Stimulated activated CD4-positive, alpha-beta T cell treated with anti-CD3 and anti-CD28 coated beads, Interleukin-15, amount 100 ng/mL, for 1 hour (primary cell): ENCODE measurements at places on chromosomes 2 and 18.

GRCh38 chr2:67516362-67516761, 119.2 kb downstream of the ETAA1 start:
- no peak for DNase-seq

GRCh38 chr2:240569523-240569997, 1.3 kb downstream of the RNPEPL1 start:
- no peak for DNase-seq

DNA sequence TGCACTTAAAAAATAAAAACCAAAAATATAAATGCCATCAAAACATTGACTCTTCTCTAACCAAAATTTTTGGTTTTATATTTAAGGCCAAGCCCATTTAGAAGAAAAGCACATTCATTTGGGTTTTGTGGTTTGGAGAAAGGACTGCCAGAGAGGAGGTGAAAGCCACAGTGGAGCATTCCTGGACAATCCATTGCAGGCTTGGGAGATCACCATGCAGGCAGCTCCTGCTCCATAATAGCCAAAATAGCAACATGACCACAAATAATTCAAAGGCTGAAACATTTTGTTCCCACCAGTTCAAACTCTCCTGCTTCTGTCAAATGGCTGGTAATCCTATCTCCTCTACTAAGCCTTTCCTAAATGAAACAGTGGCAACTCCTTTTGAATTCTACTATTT, 73.5 kb downstream of the GALNT3 start:
- no peak for DNase-seq

DNA sequence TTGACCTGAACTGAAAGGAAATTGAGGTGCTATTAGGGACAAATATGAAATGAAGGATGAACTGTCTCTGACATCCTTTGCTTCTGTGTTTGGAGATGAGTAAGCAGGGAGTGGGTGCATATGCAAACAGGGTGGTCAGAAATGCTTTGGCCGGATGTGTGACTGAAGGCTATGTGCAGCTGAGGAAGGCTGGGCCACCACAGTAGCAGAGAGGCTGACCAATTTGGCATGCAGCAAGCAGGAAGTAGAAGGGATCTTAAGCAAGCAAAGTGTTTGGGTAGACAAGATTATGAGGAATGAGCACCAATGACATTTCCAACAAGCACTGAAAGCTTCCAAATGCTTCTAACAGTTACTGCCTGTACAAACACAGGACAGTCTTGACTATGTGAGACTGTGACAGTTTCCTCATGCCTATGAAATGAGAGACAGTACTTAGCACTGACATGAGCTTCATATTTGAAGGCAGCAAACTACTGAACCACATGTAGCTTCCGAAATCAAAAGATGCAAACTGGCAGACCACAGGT, 3.3 kb upstream of the ACTR3 start:
- DNase-seq: no peak

- DNase-seq: no peak
Measured at GRCh38 chr2:120654381-120655134, 81.1 kb upstream of the GLI2 start.

DNA sequence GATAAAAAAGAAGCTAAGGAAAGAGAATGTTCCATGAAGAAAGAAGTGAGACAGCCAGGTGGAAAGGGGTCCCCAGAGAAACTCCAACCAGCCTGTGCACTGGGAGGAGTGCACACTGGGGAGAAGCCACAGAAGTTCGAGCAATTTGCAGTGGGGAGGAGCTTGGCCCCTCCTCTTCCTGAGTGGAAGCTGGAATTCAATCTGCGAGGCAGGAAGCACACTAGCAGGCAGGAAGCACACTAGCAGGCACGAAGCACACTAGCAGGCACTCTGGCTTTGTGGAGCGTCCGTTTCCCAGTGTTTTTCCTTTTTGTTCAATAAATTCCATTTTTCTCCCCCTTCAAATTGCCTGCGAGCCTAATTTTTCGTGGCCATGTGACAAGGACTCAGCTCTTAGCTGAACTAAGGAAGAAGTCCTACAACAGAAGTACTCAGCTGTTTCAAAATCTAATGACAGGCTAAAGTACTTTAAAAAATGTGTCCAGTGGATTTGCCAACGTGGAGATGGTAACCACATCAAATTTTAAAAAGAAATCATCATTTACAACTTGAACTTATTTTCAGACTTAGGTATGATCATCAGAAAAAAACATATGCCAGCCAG, 21.4 kb upstream of the SPIRE1 start:
- DNase-seq: no peak

GRCh38 chr2:171706152-171706803, 19.0 kb downstream of the DYNC1I2 start:
- no peak for DNase-seq

- DNase-seq: no peak
Measured at GRCh38 chr2:26721115-26722032, 28.9 kb downstream of the KCNK3 start.

- no peak for DNase-seq
Measured at GRCh38 chr2:2083113-2083758, 247.8 kb downstream of the MYT1L start.

GRCh38 chr18:79111483-79111882, 42.3 kb downstream of the ATP9B start:
- DNase-seq: no peak

- no peak for DNase-seq
Measured at GRCh38 chr2:100289020-100289419, 33.3 kb downstream of the LONRF2 start.

DNA sequence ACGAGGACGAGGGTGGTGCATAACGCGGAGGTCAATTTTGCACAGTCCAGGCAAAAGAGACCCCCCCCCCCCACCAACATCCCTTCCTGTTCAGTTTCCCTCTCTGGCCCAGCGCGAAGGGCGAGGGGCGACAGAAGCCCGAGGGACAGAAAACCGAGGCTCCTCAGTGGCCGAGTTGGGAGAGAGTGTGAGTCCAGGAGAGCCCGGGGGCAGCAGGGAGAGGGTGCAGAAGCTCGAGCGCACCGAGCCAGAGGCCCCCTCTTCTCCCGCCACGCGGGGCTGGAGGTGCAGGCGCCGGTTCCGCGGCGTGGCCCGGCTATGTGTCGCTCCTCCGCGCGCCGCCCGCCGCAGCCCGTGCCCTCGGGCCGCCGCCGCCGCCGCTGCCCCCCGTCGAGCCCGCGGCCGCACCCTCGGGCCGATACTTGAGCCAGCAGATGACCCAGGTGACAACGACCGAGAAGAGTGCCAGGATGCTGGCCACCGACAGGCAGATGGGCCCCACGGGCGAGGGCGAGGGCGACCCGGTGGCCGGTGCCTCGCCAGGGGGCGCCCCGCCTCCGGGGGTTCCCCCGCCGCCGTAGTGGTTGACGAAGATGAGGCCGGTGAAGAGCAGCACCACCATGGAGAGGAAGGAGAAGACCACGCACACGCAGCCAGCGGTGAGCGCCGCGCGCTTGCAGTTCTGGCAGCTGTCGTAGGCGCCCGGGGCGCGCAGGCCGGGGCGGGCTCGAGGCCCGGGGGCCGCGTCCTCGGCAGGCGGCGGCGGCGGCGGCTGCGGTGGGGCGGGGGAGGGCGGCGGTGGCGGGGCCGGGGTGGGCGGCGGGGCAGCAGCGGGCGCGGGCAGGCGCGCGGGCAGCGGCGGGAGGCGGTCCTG, 20.2 kb upstream of the PAX3 start:
- no peak for DNase-seq

DNA sequence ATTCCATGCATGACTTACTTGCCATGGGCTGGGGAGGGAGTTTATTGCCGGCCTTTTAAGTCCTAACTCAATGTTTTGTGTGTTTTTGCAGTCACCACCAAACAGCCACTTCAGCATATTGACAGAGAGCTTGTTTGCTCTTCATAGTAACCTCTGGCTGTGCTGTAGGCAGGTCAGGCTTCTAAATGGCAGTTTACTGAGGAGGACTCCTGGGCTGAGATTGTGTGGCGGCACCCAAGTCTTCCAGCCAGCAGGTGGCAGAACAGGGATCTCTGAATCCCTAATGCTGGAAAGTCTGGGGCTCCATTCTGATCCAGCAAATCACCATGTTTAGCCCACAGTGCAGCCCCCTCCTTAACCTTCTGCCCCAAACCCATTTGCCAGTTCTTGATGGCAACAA, 121.2 kb downstream of the CAPN13 start:
- no peak for DNase-seq

DNA sequence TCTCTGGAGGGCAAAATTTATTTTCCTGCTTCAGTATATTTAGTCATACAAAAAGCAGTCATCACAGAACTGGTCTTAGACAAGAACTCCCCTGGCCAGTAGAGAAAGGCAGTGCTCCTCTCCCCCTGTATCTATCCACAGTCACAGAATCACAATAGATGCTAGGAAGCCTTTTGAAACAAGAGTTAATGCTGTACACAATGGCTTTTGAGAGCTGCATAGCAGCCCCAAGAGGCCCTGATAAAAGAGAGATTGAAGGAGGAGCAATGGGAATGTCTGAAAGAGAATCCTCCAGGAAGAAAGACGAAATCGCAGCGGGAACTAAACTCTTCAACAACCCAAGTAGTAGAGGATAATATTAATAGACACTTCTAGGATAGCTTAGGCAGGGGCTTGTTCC, 330.2 kb downstream of the RBM43 start:
- no peak for DNase-seq

DNA sequence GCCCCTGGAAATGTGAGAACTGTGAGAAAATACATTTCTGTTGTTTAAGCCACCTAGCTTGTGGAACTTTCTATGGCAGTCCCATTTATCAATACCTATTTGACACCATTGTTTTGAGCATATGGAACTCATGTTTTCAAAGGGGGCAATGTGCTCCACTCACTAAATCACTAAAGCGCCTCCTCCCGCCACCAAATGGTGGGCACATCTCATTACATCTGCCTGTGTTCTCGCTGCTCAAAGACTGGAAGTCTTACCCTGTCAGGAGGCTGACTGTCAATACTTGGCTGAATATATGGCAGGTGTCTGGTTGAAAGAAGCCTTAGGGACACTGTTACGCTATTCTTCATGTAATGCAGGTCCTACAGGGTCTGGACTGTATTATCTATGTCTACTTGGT, 767.7 kb downstream of the TSN start:
- DNase-seq: no peak

- DNase-seq: no peak
Measured at GRCh38 chr2:30645081-30645744, 162.0 kb downstream of the CAPN13 start.

DNA sequence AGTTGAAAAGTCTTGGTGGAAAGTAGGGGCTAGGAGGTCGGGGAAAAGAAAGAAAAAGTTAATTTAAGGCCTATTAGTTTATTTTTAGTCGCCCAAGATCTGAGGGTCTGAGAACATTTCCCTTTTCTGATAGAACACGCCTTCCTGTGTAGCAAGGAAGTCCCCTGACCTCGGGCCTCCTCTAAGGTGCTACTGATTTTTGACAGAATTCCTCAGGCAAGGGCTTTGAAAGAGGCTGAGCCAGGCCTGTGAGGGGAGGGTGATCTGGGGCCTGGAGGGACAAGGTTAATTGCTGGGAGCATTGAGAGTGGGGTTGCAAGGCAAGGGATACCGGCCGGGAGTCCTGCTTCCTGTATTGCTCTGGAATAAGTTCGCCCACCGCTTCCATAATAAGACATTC, 131.4 kb upstream of the MYCN start:
- no peak for DNase-seq

DNA sequence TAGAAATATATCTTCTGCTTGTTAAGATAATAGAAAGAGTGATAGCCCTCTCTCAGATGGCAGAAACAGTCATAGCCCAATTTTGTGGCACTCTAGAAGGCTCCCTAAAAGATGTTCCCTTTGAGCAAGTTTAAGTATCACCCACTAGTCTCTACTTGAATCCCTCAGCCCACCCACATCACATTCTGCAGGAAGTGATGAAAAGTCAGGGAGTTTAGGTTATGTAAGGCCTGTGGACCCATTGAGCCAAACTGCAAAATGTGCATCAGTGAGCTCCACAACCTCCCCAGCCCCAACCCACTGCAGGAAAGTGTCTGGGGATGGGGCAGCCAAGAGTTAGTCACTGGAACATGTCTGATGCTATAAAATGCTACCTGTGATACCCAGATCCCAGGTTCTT, 25.6 kb downstream of the ANKRD44 start:
- no peak for DNase-seq

GRCh38 chr18:74334242-74334893, 18.7 kb downstream of the C18orf63 start:
- no peak for DNase-seq

DNA sequence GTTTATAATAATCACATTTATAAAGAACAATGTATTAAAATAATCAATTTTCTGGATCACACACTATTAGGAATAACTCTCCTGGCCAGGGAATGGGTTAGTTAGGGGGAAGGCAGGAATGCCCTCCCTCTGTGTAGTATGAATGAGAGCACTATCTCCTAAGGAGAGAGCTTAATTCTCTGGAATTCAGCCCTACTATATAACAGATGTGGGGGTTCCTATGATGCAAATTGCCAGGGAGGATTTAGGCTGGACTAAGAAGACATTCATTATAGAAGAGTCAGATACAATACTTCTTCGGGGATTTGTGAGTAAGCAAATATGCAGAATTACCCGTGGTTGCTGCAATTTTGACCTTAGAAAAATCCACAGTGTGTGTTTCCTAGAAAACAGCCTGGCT, 250.1 kb upstream of the VRK2 start:
- no peak for DNase-seq

DNA sequence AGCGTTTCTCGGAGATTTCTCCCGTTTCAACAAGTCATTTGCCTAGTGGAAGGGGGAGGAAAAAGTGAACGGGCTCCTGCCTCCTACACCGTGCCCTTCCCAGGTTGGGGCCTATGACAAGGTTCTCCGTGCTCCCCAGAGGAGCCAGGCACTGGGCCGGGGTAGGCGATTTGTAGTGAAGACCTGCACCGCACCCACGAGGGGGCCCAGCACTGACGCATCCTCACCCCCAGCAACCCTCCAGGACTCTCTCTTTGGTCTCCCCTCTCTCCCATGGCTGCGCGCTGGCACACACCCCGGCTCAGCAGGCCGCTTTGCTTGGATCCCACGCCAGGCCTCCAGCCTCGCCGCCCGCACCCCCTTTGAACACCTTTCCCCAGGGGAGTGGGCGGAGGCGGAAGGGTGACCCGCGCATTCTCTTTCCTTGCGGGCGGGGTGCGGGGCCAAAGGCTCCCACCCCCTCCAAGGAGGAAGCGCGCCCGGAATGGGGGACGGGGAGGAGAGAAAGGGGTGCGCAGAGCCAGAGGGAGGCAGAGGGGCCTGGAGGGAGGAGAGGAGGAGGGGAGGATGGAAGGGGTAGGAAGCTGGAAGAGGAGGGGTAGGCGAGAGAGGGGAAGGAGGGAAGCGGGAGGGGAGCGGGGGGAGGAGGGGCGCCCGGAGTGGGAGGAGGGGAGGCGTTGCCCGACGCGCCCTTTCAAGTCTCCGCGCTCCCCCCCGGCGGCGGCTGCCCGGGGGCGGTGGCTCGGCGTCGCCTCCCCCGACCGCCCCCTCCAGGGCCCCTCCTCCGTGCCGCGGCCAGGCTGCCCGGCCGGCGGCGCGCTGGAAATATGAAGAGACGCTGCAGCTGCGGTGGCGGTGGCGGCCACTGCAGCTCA, at the start of gene APCDD1:
Gene APCDD1 (plus strand): TSS at position 830 of the 875 bp plus-strand sequence. CDS start 347 bp downstream, outside the sequence.
- DNase-seq: no peak

GRCh38 chr2:174259981-174260380, 11.6 kb upstream of the OLA1 start:
- no peak for DNase-seq

GRCh38 chr18:42635378-42636048, 480.0 kb downstream of the RIT2 start:
- DNase-seq: no peak

- DNase-seq: no peak
Measured at GRCh38 chr18:10365021-10365500, 89.4 kb upstream of the APCDD1 start.
